ENCODE measurements at places on chromosomes 4 and X.

DNA sequence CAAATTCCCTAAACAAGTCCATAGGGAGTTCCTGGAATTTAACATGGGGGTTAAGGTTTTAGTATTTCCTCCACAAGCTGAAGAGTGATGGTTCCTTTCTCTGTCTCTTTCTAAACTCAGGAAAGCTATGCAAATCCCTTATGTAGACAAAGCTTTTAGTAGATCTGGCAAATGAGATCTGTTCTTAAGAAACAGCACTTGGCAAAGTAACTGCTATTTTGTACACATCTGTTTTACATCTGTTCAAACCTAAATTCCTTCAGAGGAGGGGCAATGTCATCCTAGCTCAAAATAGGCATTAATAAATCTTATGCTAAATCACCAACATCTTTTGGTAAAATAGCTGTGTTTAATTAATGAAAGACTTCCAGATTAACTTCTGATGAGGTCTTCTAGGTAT, 137.8 kb upstream of the TBC1D9 start:
- DNase-seq, result no peak

DNA sequence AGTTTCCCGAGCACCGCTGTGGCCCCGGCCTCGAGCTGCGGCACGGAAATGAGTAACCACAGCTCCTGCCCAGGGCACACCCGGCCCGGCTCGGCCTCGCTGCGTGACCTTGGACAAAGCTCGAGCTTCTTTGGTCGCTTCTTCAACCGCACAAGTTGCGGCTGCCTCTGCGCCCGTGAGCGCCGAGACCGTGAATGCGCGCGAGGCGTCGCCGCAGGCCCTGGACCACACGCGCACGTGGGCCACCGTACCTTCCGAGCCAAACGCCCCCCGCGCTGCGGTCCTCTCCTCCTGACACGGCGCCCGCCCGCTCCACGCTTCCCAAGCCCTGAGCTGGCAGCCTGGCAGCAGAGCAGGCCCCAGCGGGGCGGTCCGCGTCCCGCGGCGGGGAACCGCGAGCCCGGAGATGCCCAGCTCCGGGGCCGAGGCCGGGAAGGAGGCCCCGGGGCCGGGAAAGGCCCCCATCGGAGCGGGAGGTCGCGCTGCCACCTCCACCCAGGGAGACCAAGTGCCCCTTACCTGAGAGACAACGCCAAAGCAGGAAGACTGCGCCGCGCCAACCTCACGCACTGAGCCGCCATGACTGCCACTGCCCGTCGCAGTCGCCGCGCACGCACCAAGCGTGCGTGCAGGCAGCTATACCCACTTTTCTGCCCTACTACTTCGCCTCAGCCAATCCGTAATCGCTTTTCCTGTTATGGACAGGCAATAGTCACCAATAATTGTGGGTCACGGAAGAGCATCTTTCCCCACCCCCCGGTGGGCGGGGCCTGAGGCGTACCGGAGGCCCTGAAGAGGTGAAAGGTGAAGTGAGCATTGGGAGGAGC, at the start of gene GRPEL1:
Gene GRPEL1, minus strand, starts transcription at position 613 of the 827 bp plus-strand sequence. Its CDS starts 32 bp downstream, at position 581.
- peak; percentile 93 for DNase-seq

DNA sequence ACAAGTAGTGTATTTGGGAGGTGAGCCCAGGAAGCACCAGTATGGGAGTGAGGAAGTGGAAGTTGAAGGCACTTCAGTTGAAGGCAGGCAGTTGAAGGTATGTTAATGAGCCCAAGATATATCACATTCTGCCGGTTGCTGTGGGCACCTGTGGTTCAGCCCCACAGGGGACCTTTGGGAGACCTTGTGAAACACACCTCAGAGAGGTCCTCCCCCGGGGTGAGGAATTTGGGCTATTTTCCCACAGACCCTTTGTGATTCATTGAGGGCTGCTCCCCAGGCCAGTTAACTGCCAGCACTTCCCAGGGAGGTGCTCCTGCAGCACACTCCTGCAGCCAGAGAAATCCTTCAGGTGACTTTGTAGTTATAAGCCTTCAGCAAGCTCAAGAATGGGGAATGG, 45.9 kb downstream of the PTCHD1 start:
- DNase-seq, result no peak

- no peak for DNase-seq
These were observed 33.9 kb downstream of the NBDY start for GRCh38 chrX:56762707-56763555.

- no peak for DNase-seq
These were observed 43.2 kb downstream of the QDPR start for GRCh38 chr4:17468619-17469221.

- DNase-seq, result no peak
These were observed 9.9 kb upstream of the GABRE start for GRCh38 chrX:151984328-151984727.

GRCh38 chr4:151000747-151001429, 14.2 kb downstream of the LRBA start:
- DNase-seq, result no peak
